ENCODE measurements at places on chromosomes 7 and 10.

DNA sequence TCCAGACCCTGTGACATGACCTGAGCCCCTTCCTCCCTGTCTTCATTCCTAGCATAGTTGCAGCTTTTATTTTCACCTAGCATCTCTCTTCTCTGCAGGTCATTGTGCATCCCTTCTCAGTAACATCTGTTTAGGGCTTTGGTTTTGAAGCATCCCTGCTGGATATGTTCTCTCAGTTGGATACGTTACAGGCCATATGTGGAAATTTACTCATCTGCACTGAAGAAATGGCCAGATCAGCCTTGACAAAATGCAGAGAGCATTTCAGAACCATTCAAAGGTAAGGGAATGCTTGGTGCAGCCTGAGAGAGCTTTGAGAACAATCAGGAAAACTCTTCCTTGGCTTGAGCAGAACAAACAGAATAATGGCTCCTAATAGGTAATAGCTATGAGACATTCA is 647.0 kb downstream of the KCNMA1 start:
- DNase-seq, result no peak

DNA sequence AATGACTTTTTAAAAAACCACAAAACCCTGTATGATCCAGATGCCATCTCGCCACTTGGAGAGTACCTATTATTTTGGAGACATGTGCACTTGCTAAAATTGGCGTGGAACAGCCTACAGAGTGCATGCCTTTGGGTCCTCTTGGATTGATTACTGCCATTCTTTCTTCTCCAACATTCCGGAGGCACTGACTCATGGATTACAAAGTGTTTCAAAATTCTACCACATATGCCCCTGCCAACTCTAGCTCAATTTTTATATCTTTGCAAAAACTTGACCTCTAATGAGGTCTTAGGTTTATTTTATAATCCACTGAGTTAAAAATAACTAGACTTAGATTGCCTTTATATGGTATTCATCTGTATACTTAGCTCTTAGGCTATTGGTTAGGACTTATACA is 55.8 kb upstream of the KIF5B start:
- no peak for DNase-seq

- DNase-seq, result no peak
Measured at GRCh38 chr10:45279682-45280081, 35.7 kb downstream of the OR13A1 start.

GRCh38 chr7:147804032-147804431 is 786.5 kb upstream of the C7orf33 start:
- no peak for DNase-seq

- peak; percentile 56 for DNase-seq
Measured at GRCh38 chr10:79244841-79245504, 102.3 kb upstream of the PPIF start.

GRCh38 chr7:85602196-85602595 is 415.3 kb upstream of the SEMA3D start:
- no peak for DNase-seq

DNA sequence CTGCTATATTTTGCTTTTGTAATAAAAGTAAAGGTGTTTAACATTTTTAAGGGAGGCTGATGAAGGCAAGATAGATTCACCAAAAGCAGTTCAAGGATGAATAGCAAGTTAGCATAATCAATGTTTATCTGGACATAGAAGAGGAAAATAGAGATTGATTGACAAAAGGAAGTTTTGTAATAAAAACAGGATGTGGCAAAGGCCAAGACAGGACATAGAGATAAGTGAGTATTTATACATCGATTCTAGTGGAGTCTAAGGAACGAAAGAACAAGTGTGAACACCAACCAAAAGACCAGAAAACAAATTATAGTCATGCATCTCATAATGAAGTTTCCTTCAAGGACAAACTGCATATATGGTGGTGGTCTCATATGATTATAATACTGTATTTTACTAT is 123.8 kb downstream of the CCDC71L start:
- DNase-seq, result no peak

DNA sequence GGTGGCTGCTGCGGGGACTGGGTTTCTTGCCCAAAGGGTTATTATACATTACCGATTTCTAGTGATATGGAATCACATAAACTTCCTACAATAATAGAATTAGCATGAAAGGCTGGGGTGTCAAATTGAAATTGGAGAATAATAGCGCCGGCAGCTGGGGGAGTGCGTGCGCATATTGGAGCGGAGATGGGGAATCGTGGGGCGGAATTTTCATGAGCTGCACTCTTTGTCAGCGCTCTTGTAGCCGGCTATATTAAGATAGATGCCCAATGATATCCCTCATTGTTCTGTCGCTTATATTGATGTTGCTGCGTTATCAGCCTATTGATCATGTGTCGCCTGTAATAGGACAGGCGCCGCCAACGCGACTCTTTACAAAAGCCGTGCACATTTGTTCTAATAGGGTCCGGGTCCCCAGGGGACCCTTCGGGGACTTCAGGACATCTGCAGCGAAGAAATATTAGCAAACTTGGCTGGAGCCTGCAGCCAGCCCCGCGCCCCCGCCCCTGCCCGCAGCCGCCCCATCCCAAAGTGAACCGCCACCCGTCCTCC is 5.1 kb downstream of the UNCX start:
- DNase-seq, result no peak

DNA sequence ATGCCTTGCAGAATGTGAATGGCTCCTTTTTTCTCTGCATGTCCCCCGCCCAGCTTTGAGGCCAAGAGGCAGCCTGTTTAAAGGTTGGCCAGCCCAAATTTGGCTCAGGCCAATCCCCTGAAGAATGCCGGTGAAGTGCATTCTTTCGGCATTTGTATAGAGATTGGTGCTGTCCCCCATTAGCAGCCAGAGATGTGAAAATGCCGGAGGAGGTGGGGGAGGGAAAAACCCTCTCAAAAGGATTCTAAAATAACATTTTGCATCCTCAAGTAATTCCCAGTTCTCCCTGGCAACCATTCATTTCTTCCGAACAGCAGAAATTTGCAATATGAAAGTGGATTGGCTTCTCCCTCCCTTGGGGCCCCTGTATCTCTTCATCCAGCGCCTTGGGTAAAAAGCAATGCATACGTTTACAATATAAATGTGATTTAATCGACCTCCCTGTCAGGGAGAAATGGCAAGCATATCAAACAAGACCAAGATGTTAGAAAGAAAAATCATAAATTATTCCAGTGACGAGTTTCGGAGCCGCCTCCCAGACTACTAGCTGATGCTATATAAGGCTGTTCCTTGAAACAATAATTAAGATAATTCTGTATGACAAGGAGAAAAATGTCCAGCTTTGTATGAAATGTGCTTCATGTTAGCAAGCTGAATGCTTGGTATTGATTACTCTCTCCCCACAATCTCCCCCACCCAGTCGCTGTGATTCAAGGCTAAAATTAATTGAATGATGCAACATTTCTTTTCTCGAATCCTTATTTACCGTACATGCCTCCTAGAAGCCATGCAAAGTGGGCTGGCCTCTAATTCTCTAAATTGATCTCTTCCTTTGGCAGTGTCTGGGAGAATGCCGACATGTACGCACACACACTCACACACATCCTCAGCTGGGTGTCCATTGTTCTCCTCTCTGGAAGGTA is 323.7 kb downstream of the RPS24 start:
- no peak for DNase-seq

GRCh38 chr10:114420811-114421485 is 16.6 kb upstream of the AFAP1L2 start:
- DNase-seq, result peak; percentile 69

- DNase-seq, result no peak
Measured at GRCh38 chr10:11276449-11276990, 258.8 kb downstream of the CELF2 start.

DNA sequence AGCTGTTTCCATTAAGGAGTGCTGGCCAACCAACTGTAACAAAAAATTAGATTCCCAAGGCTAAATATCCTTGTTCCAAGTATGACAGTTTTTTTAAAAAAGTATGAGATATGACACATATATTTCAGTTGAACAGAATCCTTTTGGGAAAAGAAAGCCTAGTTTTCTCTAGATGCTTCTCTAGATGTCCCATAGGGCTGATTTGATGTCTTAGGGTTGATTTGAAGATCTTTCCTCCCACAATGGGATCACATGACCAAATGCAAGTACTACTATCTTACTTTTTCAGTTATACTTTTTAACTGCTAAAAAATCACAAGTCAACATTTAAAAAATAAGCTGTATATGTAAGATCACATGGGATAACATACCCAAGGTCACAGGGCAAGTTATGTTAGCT is 3.7 kb downstream of the NAMPT start:
- no peak for DNase-seq

- no peak for DNase-seq
Measured at GRCh38 chr7:34277016-34277802, 371.9 kb downstream of the BMPER start.

GRCh38 chr10:5546891-5547680 is 22.3 kb downstream of the CALML3 start:
- no peak for DNase-seq

GRCh38 chr7:30787486-30787885 is 16.3 kb downstream of the MINDY4 start:
- no peak for DNase-seq

GRCh38 chr7:116443646-116444045 is 55.9 kb upstream of the CAV2 start:
- no peak for DNase-seq

DNA sequence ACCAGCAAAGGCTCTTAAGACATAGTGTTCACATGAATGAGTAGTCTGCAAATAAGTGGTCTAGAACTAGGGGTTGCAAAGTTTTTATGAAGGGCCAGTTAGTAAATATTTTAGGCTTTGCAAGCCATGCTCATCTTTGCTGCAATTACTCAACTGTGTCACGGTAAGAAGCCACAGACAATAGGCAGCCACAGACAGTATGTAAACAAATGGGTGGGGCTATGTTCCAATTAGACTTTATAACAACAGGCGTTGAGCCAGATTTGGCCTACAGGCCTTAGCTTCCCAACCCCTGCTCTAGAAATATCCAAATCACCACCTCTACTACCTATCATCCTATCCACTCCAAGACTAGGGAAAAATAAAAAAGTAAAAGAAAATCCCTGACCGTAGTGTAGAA is 9.2 kb downstream of the IKZF5 start:
- no peak for DNase-seq

DNA sequence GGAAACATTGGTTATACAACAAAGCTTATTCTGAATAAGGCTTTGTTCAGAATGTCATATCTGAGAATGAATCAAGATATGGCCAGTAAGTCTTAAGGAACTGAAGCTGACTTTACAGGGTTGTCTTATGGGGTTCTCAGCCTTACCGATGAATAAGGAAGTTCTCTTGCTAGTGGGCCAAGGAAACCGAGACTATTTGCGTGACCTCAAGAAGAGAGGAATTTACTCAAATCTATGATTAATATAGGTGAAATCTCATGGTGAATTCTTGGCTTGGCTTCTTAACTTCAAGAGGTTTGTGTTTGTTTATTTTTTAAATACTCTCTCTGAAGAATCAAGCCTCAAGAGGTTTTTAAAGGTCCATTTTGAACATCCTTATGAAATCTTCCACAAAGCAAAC is 4.7 kb upstream of the MRLN start:
- DNase-seq, result no peak

- no peak for DNase-seq
Measured at GRCh38 chr10:124197371-124198124, 104.2 kb upstream of the CHST15 start.

DNA sequence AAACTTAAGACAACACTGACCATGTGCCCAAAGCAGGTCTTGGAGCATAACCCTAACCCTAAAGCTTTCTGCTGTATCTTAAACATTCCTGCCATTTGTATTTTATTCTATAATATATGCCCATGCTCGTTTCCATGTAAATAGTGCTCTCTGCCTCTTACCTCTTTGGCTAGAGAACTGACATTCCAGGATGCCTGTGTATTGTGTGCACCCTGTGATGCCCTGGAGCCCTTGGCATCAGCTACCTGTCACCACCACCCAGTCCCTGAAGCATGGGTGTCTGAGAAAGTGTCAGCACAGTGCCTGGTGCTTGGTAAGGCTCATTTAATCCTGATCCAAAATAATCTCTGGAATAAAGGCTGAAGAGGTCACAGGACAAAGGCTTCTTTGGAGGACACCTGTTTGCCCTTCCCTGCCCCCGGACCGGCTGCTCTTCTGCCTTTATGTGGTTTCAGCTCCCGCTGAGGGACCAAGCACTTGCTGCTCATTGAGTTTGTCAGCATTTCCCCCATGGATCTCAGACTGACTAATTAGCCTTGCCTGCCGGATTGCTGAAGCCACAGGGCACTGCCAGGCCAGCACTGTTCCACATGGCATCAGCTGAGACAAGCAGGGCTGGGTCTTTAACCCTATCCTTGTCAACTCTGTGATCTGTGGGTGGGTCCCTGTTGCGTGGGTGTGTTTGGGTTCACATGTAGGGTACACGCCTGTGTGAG is 139.1 kb upstream of the SORCS3 start:
- DNase-seq, result no peak

DNA sequence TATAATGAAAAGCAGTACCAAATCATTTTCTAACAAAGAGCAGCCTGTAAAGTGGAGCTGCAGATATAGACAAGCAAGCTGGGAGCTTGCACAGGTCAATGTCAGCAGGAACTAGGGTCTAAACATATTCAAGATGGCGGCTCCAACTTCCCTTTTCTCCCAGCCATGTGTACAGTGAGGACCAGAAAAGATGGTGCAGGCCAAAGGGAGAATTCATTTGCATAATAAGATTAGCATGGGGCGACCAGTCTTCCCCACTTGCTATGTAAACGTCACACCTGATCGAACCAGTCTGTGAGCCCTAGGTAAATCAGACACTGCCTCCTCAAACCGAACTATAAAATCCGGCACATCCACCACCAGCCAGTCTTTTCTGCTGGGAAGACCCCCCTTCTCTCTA is 4.4 kb upstream of the RAPGEF5 start:
- DNase-seq, result no peak

GRCh38 chr7:47689558-47689957 is 107.6 kb upstream of the TNS3 start:
- no peak for DNase-seq

DNA sequence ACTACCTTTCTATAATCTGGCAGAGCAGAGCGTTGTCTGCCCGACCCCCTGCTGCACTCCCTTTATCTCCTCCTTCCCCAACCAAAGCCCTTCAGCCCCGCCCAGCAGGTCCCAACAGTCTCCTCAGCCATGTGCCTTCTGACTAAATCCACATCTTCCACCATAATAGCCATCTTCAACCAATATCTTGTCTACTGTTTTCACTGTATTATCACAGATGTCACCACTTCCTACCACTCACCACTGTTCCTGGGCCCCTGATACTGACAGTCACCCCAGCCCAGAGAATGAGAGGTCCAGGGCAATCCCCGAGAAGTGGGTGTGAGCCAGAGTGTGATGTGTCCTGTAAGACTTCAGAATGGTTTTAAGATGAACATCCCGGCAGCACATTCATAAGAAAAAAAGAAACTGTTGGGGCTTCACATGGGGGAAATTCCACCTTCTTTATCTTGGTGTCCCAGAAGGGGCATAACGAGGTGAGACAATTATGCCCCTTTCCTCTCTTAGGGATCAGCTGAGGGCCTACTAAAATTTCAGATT is 25.3 kb downstream of the CCDC6 start:
- DNase-seq, result no peak
